Kidney capillary endothelial cell (primary cell): ENCODE measurements at places on chromosomes 7 and 10.

DNA sequence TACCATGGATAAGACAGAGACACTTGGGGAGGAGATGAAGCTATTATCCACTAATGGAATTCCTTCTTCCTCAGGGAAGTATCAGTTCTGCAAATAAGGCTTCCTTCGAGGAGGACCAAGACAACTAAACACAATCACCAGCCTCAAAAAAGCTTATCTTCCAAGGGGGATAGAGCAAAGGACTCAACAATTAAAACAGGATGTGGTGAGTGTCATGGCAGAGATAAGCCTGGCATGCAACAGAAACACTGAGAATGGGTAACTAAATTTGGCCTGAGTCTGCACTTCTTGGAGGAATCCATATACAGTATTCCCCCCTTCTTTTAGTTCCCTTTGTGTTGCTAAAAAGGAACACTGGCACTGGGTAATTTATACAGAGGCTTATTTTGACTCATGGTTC is 1285.2 kb downstream of the GATA3 start:
- no peak for DNase-seq

GRCh38 chr10:121306159-121306673 is 292.0 kb downstream of the FGFR2 start:
- no peak for DNase-seq

DNA sequence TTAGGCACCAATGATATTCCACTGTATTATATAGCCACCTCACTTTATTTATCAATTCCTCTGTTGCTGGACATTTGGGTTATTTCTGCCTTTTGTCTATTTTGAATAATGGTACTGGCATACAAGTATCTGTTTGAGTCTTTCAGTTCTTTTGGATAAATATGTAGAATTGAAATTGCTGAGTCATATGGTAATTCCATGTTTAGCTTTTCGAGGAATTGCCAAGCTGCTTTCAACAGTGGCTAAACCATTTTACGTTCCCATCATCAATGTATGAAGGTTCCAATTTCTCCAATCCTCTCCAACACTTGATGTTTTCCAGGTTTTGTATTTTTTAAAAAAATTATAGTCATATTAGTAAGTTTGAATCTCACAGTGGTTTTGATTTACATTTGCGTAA is 42.3 kb downstream of the JMJD1C start:
- no peak for DNase-seq

- DNase-seq, result no peak
These were observed 51.2 kb downstream of the SP8 start for GRCh38 chr7:20735346-20736065.
